Activated CD4-positive, alpha-beta T cell treated with anti-CD3 and anti-CD28 coated beads for 36 hours (primary cell): ENCODE measurements at places on chromosomes 5 and 9. TPM values are rescaled to one million over a fixed set of nuclear protein-coding genes. Genes with fewer than 3 reads are reported as not detected.
A peak's percentile ranks its signal among the peaks of the same experiment; 100 is the strongest.

GRCh38 chr5:1375871-1376810 is 31.2 kb upstream of the CLPTM1L start:
- no peak overlapping the region for H3K4me3 ChIP-seq
- peaks cover 3% of the 10 kb centered on the region for H3K4me1 ChIP-seq
- H3K27me3 ChIP-seq, result no peaks in the 10 kb centered on the region
- no peaks in the 10 kb centered on the region for H3K36me3 ChIP-seq
- DNase-seq, result no peak

- no peak for DNase-seq
- no peak overlapping the region for H3K4me3 ChIP-seq
- no peak overlapping the region for H3K27ac ChIP-seq
- peaks cover 7% of the 10 kb centered on the region for H3K4me1 ChIP-seq
- H3K27me3 ChIP-seq, result no peaks in the 10 kb centered on the region
These were observed 5.6 kb upstream of the CYSTM1 start for GRCh38 chr5:140169410-140169809.

DNA sequence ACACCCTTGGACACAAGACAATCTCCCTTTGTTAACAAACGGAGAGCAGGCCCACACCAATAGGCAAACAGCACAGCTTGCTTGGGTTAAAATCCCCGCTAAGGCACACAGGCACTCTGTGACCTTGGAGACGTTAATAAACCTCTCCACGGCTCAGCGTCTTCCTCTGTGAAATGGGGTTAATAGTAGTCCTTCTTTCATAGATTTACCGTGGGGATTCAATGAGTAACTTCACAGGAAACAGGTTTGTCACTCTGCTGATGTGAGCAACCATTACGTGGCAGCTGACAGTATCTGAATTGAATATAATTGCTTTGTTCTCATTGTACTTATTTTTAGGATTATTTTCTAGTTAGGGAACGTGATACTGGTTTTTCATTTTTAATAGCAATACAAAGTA is 65.2 kb upstream of the ADRA1B start:
- no peak overlapping the region for H3K4me3 ChIP-seq
- H3K27me3 ChIP-seq, result peaks cover 16% of the 10 kb centered on the region
- no peaks in the 10 kb centered on the region for H3K4me1 ChIP-seq
- DNase-seq, result no peak
- H3K36me3 ChIP-seq, result no peaks in the 10 kb centered on the region

DNA sequence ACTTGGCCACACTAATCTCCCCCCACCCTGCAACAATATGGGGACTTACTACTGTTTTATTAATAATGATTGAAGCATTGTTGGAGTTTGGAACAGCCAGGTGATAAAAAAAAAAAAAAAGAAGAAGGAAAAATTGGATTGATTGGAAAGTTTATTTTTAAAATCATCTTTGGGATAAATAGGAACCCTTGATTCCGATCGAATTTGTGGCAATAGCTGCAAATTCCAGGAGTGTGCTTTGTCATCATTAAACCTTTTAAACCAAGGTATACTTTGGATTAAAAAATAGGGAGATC is 907 bp upstream of the NR2F1 start:
- H3K27ac ChIP-seq, result no peak overlapping the region
- H3K4me3 ChIP-seq, result no peak overlapping the region

DNA sequence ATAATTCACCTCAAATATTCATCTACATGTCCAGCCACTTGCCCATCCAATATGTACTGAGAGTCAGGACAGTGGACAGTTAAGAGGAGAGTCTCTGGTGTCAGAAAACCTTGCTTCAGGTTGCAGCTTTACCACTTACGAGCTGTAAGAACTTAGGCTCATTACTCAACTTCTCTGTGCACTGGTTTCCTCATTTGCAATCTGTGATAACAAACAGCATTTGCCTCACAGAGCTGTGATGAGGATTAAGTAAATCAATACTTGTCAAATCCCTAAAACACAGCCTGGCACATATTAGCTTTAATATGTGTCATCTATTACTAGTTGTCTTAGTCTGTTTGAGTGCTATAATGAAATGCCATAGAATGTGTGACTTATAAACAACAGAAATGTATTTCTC is 8.6 kb downstream of the GOLGA1 start:
- no peaks in the 10 kb centered on the region for H3K27me3 ChIP-seq
- H3K4me1 ChIP-seq, result peaks cover 7% of the 10 kb centered on the region
- H3K27ac ChIP-seq, result no peak overlapping the region
- H3K36me3 ChIP-seq, result peaks cover 53% of the 10 kb centered on the region
- H3K4me3 ChIP-seq, result no peak overlapping the region
- no peak for DNase-seq

DNA sequence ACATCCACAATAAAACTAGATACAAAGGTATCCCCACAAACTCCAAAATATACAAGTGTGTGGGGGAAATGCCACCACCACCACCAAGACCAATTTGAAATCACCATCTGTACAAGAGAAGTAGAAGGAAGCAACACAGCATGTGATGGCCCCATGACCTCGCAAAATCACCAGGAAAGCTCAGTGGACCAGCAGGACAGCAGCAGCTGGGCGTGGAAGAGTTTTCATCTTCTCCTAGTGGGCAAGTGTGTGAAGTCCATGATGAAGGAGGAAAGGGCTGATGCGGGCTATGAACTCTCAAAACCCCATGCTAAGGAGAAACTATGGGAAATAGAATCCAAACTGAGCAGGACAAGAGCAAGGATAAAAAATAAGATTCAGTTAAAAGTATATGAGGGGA is 58.1 kb downstream of the GOLPH3 start:
- peaks cover 44% of the 10 kb centered on the region for H3K36me3 ChIP-seq
- H3K27me3 ChIP-seq, result no peaks in the 10 kb centered on the region
- H3K4me3 ChIP-seq, result peak overlapping the region; percentile 26
- DNase-seq, result no peak
- peaks cover 35% of the 10 kb centered on the region for H3K4me1 ChIP-seq

The APBA1 gene
- total RNA-seq, result 0.16 TPM

The LRRC19 gene
- not detected for total RNA-seq

The HACD4 gene
- 2.7 TPM for total RNA-seq

The MZB1 gene
- 7.8 TPM for total RNA-seq

The ADAM19 gene
- 69.5 TPM for total RNA-seq

- no peaks in the 10 kb centered on the region for H3K36me3 ChIP-seq
- no peak for DNase-seq
- H3K4me1 ChIP-seq, result no peaks in the 10 kb centered on the region
- H3K27ac ChIP-seq, result no peak overlapping the region
- no peak overlapping the region for H3K4me3 ChIP-seq
These were observed 189.6 kb upstream of the SEMA6A start for GRCh38 chr5:116763987-116764866.

GRCh38 chr5:151094030-151094851 is 13.4 kb upstream of the TNIP1 start:
- peaks cover 6% of the 10 kb centered on the region for H3K36me3 ChIP-seq
- peak overlapping the region; percentile 54 for H3K4me3 ChIP-seq
- H3K4me1 ChIP-seq, result peaks cover 71% of the 10 kb centered on the region
- H3K27me3 ChIP-seq, result no peaks in the 10 kb centered on the region

- DNase-seq, result peak; percentile 48
- H3K27ac ChIP-seq, result no peak overlapping the region
- no peak overlapping the region for H3K4me3 ChIP-seq
- no peaks in the 10 kb centered on the region for H3K27me3 ChIP-seq
- H3K4me1 ChIP-seq, result peaks cover 59% of the 10 kb centered on the region
These were observed 3.4 kb downstream of the CLINT1 start for GRCh38 chr5:157855404-157855994.

The GADD45G gene
- total RNA-seq, result 1.6 TPM

The ORM1 gene
- total RNA-seq, result not detected

- H3K4me1 ChIP-seq, result peaks cover 17% of the 10 kb centered on the region
- no peaks in the 10 kb centered on the region for H3K27me3 ChIP-seq
- DNase-seq, result no peak
- H3K27ac ChIP-seq, result no peak overlapping the region
These were observed 35.1 kb downstream of the CEMIP2 start for GRCh38 chr9:71733176-71733575.

The RAB3C gene
- total RNA-seq, result not detected

DNA sequence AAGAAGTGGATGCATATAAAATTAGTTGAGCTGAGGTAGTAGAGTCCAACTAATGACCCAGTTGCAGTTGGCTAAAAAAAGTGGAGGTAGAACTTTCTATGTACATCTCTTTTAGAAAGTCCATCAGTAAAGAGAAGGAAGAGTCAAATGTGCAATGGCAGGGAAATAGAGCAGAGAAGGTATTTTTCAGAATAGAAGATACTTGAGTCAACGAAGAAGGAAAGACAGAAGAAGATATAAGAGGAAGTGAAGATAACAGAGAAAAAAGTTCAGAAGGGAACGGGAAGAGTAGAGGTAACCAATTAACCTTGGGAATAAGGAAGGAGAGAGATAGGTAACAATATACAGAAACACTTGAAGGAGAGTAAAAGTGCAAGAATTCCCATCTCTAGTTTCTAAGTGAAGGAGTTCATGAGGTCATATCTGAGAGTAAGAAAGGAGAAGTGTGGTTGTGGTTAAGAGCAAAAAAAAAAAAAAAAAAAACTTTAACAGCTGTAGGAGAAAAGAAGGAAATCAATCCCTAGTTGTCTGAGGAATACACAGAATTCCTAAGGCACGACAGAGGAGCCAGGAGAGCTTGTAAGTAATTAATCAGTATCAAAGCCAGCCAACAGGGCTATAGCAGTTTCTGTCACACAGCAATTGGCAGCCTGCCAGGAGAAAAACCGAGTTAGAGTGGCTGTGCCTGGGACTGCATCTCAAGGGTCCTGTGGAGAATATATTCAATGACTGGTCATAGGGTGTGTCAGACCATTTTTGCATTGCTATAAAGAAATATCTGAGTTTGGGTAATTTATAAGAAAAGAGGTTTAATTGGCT is 61.0 kb downstream of the ARL15 start:
- no peaks in the 10 kb centered on the region for H3K27me3 ChIP-seq
- H3K27ac ChIP-seq, result no peak overlapping the region
- H3K36me3 ChIP-seq, result no peaks in the 10 kb centered on the region
- DNase-seq, result peak; percentile 53
- peaks cover 9% of the 10 kb centered on the region for H3K4me1 ChIP-seq

DNA sequence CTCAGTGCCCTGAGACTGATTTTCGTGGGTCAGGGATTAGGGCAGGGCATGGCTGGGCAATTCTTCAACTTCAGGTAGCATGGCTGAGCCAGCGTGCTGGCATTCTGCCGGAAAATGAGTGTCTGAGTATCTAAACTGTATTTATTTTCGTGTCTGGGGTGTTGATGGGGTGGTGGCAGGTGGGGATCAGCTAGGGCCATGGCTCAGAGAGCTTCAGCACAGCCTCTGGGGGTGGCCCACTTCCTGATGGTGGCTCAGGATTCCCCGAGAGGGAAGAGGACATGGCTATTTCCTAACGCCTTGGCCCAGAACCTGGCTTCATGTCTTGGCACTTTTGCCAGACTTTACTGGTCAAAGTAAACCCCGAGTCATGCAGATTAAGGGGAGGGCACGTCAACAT is 260.5 kb downstream of the GADD45G start:
- H3K27me3 ChIP-seq, result no peaks in the 10 kb centered on the region
- H3K36me3 ChIP-seq, result no peaks in the 10 kb centered on the region
- H3K4me3 ChIP-seq, result no peak overlapping the region
- H3K27ac ChIP-seq, result no peak overlapping the region
- no peak for DNase-seq

DNA sequence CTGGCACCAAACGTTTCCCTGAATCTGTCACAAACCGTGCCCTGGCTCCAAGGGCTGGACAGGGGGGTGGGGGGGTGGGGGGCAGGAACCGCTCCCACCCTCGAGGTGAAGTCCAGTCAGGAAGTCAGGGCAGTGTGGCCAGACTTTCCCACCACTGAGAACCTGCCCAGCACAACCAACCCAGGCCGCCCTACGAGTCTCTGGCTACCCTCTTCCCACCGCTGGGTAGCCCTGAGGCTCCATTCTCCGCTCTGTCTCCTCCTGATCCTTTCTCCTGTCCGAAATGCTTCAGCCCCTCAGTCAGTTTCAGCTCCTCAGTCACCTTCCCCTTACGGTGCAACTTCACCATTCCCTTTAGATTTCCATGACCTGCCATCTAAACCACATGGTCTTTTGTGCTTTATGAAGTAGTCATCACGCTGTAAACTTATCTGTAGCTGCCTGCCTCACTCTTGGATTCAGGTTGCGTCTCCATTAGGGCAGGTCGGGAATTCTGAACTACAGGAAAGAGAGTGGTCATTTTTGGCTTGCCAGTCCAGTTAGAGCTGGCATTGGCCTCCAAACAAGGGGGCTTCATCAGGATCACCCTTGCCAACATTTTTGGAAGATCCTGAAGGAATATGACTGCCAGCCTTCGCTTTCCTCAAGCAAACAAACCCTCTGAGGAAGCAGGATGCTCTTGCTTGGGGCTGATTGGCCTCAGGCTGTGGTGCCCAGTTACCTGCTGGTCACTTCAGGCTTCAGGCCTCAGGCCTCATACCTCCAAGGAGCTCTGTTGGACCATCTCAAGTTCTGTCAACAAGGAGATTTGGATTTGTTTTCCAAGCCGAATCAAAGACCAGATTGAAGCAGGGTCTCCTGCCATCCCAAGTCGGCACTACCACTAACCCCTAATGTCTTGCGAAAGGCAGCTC is 794 bp upstream of the DCAF12 start:
- peak overlapping the region; percentile 95 for H3K4me3 ChIP-seq
- peak overlapping the region; percentile 98 for H3K27ac ChIP-seq
- peaks cover 22% of the 10 kb centered on the region for H3K36me3 ChIP-seq
- no peaks in the 10 kb centered on the region for H3K27me3 ChIP-seq
- peaks cover 35% of the 10 kb centered on the region for H3K4me1 ChIP-seq

- H3K27ac ChIP-seq, result no peak overlapping the region
- H3K36me3 ChIP-seq, result no peaks in the 10 kb centered on the region
- peaks cover 2% of the 10 kb centered on the region for H3K27me3 ChIP-seq
- no peak overlapping the region for H3K4me3 ChIP-seq
These were observed 499.8 kb upstream of the CD180 start for GRCh38 chr5:67696446-67696845.

DNA sequence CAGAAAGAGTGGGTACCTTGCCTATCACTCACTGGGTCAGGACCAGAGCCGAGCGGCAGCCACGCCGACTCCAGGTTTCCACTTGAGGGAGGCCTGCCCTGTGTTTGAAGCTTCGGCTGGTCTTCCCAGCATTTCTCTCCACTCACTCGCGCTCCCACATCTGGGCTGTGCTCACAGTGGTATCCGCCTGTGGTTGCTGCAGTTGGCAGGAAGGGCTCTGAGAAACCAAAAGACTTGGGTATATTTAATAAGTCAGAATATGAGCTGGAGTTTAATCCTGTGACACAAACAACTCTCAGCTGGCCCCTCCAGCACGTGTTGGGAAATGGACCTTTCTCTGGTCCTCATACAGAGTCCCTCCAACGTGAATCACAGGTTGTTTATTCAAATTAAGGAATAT is 70.9 kb downstream of the SPRY4 start:
- H3K4me3 ChIP-seq, result no peak overlapping the region
- H3K4me1 ChIP-seq, result no peaks in the 10 kb centered on the region
- H3K27ac ChIP-seq, result no peak overlapping the region
- H3K27me3 ChIP-seq, result no peaks in the 10 kb centered on the region
- DNase-seq, result no peak

GRCh38 chr5:151048526-151048925 is 28.1 kb downstream of the GPX3 start:
- H3K36me3 ChIP-seq, result peaks cover 83% of the 10 kb centered on the region
- peaks cover 5% of the 10 kb centered on the region for H3K4me1 ChIP-seq
- H3K27ac ChIP-seq, result peak overlapping the region; percentile 9
- H3K4me3 ChIP-seq, result no peak overlapping the region
- no peaks in the 10 kb centered on the region for H3K27me3 ChIP-seq
